ENCODE measurements at places on chromosomes 3 and 15.

DNA sequence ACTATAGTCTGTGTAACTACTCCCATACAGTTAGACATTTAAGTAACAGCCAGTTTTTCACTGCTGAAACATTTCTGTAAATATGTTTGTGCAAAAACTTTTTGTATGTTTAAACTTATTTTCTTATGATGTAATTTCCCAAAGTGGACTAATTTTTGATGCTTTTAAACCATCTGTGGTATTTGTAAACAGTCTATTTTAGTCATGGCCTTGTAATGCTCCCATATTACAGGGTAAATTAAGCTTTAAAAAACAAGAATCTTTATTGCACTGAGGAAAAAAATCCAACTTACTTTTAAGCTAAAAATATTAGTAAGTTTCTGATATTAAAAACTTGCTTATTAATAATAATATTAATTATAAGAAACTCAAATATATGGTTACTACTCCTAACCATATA, 13.5 kb downstream of the CCDC14 start:
- DNase-seq, result no peak

DNA sequence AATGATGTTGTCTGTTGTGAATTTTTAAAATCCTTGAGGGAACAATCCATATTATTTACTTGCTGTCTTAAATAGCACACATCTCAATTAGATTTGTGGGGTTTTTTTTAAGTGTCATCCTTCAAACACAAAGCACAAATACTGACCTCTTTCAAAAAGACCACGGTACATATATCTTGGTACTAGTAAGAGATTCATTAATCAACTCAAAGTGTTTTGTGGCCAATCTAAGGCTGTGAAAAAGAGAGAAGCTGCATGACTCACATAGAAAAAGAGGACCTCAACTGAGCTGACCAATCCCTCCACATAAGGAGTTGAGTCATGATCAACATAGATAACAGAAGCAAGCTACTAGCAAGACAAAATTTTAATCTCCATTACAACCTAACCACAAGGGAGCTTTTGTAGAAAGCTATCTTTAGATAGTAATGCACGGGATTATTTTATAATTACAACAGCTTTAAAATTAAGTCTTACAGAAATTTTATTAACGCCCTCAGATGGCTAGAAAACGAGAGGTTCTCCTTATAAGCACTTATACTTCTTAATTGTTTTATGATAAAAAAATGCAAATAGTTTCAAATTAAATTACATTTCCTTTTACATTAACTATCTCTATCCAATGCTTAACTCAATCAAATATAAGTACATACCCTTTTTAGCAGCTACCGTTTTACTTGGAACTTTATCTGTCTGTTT, 60.5 kb downstream of the TOP2B start:
- peak; percentile 91 for DNase-seq

GRCh38 chr15:96410175-96411055, 79.9 kb downstream of the NR2F2 start:
- no peak for DNase-seq

DNA sequence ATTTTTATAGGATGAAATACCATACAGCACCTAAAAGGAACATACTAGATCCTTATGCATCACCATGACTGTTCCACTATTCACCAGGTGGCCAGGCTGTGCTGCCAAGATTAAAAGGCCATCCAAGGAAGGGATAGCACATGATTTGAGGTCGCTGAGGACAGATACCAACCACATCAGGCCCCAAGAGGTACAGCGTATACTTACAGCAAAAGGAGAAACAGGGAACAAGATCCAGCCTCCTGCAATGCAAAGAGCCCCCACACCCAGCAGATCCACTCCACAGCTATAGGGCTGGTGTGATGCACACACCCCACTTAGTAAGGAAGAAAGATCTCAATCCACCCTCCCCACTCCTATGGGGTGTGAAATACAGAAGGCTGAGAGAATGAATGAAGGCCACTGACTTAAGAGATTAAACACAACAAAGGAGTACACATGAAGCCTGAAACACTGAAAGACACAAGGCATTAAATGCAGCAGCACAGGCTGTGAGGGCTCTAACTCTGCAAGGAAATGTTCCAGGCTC, 32.0 kb upstream of the ZNF445 start:
- DNase-seq, result no peak

- no peak for DNase-seq
Measured at GRCh38 chr3:150965436-150965835, 7.1 kb downstream of the CLRN1 start.

Measured in NCI-H226 (cell line).